ENCODE measurements at places on chromosomes 6 and 20.
A peak's percentile ranks its signal among the peaks of the same experiment; 100 is the strongest.

DNA sequence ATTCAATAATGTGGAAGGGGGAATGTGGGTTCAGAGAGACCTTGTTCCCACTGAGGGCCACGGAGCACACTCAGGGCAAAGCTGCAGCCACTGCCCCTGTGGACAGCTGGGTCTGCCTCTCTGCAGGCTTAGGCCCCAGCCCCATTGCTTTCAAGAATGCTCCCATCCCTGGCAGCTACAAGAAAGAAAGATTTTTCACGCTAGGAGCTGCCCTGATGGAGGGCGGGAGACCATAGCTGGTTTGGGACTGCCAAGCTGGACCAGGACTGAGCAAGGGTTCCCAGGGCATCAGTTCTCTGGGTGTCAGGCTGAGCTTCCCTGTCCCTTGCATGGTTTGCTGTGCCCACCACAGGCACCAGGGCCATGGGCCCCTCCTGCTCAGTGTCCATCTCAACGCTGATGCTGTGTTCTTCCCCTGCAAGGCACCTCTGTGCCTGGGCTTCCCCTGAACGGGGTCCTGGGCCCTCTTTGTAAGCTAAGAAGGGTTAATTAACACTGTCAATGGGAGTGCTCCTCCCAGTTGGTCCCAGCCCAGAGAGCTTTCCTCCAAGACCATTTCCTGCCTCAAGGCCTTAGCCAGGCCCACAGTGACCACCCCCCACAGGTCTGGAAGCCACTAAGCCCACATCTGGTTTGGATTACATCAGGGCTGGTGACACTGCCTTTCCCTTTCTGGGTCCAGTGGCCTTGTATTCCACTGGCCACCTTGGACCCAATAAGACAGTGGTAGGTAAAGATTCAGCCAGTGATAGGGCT is 8.4 kb downstream of the FOXS1 start:
- no peak for DNase-seq

DNA sequence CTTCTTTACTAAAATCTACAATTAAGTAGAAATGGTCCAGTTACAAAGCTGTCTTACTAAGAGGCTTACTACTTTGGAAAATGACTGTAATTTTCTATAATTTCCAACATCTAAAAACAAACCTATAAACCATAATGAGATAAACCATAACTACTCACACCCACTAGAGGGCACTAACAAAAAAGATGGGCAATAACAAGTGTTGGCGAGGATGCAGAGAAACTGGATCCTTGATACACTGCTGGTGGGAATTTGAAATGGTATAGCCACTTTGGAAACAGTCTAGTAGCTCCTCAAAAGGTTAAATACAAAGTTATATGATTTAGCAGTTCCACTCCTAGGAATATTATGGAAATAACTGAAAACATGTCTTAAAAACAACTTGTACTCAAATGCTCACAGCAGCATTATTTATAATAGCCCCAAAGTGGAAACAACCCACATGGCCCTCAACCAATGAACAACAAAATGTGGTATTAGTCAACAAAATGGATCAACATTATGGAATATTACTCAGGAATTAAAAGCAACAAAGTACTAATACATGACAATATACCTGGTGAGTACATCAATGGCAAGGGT is 50.6 kb downstream of the GJA10 start:
- DNase-seq: no peak

DNA sequence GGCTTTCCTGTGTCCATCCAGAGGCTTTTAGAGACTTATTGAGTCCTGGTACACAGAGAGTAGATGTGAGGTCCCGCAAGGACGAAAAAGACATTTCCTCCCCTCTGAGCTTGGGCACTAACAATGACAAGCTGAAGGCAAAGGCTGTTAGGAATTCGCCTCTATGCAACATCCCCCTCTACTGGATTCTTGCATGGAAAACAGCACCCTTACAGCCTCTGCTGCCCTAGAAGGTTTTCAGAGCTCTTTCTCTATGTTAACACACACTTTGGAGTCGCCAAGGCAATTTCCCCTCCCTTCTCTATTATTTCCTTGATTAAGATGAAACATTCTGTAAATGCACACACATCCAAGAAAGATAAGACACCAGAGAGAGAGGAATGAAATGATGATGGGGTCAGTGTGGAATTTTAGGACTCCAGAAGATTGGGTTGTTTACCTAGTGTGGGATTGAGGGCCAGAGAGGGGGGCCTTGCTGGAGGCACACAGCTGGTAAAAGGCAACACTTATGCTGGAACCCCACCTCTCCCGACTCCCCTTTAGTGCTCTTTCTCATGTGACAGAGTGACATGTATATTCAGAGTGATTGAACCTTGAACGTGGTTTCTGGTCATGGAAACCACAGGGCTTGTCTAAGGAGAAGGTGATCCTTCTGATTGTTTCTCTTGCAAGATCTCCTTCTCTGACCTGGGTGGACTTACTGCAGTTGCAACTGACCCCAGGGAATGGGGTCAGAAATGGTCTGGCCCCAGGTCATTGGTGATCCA is 300.7 kb downstream of the CLIC5 start:
- peak; percentile 49 for DNase-seq

- no peak for DNase-seq
Measured at GRCh38 chr6:118198746-118199145, 291.7 kb downstream of the SLC35F1 start.

DNA sequence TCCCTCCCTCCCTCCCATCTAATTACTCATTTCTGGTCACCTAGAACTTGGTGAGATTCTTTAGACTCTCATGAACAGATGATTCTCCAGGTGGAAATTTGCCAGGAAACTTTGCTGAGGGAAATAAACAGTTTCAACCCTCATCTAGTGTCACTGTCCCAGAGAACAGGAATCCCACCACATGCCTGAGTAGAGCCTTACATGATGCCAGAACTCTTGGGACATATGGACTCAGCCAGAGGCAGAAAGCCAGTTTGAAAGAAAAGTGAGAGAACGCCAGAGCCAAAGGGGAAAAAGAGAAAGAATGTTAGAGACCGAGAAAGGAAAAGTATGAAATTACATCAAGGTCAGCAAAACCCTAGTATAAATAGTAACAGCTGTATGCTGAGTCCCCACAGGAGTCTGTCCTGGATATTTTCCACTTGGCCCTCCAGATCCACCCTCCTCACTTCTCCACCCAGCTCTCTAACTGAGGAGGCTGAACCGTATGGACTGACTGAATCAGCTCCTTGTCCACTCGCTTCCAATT is 127.5 kb upstream of the COL21A1 start:
- no peak for DNase-seq

DNA sequence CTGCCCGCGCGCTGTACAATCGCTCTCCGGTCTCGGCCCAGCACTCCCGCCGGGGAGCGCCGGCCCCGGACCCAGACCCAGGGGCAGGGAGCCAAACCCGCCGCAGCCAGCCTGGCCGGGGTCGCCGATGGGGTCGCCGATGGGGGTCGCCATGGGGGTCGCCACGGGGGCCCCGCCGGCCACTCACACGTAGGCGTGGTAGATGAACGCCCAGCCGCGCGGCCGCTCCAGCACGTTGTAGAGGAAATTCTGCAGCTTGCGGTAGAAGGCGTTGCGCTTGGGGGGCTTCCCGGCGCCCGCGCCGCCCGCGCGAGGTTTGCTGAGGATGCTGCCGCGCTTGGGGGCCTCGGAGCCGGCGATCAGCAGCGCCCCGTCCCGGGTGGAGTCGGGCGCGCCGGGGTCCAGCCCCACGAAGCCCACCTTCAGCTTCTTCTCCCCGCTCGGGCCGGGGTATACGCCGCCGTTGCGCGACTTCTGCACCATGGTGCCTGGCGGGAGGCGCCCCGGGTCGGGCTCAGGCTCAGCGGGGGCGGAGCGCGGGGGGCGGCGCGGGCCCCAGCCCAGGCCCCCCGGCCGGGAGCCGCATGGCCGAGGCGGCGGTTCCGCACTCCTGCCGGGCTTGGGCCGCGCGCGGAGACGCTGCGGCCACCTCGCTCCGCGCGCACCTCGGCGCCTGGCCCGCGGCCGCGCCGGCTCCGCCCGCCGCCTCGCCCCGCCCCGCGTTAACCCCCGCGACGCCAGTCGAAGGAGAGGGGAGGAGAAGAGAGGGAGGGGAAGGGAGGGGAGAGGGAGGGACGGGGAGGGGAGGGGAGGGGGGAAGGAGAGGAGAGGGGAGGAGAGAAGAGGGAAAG is at the start of gene KCNQ2:
KCNQ2 (minus strand) TSS at position 675 of the 851 bp plus-strand sequence; CDS start at position 483, 192 bp downstream.
- no peak for DNase-seq

DNA sequence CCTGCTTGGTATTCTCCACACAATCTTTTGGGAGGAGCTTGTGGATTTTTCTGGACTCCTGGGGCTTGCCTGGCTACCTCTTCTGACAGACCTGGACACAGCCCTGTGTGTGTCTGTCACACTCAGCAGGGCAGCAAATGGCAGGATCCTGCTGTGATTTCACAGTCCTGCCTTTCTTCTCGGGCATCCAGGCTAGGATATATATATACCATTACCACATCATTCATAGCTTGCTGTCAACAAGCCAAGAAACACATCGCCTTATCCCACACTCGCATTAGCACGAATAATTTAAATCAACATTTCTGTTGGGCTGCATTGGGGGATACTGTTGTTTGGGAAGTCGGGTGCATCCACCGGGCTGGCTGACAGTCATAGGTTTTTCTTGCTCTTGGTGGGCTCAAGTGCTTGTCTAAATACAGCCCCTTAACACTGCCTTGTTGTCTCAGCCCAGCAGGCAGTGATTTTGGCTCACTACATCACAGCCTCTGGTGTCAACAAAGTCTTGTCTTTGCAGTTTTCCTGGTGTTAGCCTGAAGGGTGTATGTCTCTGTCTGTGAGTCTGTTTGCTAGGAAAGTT is 154.9 kb upstream of the FERMT1 start:
- DNase-seq: no peak

DNA sequence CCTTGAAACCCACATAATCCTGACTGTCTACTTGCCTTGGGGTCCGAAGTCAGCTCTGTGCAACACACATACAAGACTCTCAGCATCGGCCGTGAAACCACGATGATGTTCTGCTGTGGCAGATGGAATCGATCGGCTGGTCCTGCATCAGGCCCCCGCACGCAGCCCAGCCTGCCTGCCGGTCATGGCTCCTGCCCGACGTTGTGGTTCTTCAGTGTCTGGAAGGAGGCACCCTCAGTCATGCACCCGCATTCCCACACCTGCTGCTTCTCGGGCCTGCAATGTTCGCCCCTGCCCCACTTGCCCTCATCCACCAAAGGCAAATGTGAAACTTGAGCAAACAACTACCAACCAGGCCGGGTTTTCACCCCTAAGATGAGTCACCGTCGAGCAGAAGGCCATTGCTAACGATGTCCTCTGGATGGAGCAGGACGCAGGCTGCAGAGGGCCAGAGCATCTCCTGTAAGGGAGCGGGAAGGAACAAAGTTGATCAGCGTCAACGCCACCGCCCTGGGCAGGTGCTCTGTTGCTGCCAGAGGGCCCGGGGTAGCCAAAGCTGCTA is 128.9 kb upstream of the PDE10A start:
- DNase-seq: no peak

DNA sequence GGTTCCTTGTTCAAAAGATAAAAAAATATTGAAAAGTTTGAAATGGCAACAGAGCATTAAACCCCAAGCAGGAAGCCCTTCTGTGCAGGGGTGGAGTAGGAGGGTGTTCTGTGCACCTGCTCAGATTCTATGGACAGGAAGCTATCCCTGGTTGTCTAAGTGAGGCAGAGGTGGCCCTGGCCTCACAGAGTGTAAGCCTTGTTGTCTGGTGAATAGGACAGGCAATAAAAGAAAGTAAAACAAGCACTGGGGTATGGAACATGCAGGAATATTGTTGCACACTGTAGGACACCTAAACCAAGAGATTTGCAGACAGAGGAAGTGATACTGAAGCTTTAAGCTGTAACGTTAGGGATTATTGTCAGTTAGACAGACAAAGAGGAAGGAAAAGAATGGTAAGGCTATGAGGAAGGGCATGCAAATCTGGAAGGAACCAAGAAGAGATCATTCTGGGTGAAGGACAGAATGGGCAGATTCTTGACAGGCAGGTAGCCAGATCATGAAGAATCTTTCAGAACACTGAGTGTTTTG is 66.8 kb downstream of the TBC1D7 start:
- DNase-seq: no peak

All from thyroid gland (tissue), 4 donors.